ENCODE measurements at places on chromosomes 3 and 15. TPM values are rescaled to one million over a fixed set of nuclear protein-coding genes. Genes with fewer than 3 reads are reported as not detected.

Gene MUSTN1
- not detected for total RNA-seq

DNA sequence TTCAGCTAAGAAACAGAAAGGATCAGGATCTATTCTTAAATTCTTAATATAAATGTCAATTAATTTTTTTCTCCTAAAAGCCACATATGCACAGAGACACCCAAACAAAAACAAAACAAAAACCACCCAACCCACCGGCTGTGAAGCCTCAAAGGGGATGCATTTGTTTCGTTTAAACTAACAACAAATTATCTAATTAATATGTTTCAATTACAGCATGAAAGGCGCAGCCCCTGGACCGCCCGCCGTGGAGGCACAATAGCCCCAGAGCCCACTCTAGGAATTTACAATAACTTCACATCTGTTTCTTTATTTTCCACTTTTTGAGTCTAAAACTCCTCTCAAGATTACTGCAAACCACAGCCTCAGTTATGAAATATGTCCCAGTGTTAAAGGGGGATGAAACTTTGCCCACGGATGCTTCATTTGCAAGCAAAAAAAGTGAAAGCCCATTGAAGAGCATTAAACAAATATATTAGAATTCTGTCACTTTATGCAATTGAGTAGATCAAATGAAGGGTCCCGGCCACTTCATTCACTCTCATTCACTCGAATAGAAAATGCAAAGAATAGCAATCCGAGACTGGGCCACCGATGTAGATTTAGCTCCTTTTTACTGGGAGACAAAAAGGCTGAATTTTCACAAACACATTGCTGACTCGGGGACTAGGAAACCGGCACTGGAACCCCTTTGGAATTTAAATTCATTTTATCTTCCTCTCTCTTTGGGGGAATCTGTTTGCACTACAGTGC lies 6.0 kb downstream of the FOXB1 start:
- DNase-seq = no peak

DNA sequence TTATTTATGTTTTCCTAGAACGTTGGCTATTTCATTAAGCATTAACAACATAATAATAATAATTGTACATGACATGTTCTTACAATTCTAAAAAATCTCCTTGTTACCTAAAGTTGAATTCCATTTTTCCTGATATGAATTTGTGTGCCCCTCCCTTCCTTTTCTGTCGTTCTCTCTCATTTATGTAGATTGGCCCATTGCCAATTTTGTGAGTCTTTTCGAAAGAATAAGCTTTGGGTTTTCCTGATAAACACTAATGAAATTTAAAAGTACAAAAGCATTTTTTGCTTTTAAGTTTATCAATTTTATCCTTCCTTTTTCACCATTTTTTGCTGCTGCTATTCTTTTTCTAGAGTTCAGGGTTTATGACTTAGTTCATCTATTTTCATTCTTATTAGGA lies 44.9 kb downstream of the PRR23E start:
- no peak for DNase-seq

DNA sequence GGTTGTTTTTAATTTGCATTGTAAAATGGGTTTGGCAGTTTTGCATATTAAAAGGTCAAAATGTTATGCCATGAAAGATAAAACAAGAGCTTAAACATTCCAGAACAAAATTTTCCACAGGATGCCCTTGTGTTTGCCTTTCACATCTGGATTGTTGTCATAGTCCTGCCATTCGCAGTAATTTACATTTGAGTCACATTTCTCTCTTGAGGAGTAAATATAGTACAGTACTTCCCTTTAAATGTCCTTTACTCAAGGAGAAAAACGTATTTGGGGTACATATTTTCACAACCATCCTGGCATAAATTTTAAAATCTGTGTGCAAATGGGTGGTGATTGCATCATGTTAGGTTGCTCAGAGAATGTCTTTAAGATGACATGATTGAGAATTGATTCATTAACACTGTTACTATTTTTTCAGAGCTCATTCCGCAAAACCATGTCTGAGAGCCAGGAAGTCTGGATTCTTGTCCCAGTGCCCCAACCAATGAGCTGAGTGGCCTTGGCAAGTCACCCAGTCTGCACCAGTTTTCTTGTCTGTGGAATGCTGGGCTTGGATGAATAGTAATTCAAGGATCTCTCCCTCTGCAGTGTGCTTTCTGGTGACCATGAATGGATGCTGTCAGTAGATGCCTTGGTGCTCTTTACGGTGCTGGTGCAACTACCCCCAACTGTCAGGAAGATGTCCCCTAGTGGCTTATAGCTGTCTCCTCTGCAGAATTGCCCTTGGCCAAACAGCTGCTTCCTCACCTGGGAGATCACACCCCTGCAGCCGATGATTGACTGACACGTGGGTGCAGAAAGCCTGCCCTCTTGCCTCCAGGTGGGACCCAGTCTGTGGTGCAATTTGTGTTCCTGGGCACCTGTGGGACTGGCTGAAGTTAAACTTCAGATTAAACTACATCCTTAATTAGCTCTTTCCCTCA lies 43.0 kb downstream of the ABHD5 start:
- DNase-seq = peak; percentile 89

DNA sequence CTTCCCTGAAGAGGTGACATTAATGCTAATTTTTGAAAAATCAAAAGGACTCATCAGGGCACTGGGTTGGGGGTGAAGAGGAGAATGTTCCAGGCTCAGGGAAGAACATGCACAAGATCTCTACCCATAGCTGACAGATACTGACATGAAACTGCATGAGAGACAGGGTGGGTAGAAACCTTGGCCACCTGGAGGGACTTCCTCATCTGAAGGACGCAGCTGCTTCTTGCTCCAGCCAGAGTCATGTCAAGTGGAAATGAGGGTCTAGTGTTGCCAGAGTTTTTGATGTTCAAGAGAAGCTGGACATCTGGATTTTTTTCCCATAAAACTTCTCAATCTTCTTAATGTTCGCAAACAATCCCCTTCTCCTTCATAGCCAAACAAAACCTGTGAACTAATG lies 29.7 kb downstream of the AMOTL2 start:
- no peak for DNase-seq

DNA sequence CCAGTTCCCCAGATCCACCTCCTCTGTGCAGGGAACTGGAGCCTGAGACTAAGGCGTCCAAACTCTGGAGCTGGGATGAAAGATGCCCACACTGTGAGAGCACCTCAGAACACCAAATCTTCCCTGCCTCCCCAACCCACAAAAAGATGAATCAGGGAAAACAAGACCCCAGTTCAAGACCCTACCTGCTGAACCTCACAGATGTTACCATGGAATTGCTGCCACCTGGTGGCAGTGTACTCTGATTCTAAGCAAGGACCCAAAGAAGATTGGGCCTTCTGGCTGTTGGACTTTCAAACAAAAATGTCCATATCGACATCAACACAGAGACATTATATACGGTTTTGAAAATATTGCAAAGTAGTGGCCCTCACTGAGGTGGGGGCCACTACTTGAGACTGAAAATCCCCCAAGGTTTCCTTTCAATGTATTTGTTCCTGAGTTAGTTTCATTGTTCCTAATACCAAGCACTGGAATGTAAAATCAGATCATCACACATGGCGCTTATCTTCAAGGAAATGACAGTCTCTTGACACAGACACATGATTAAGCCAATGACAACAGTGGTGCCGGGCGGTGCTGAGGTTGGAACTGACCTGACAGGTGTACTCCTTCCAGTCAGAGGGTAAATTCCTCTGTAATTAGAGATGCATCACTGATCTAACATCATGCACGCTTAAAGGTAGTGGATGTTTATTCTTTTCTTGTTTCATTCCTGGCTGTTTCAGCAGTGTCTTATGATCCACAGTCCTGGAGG lies 67.6 kb downstream of the SLC6A11 start:
- peak; percentile 7 for DNase-seq

GRCh38 chr3:14077310-14077709 lies 47.4 kb downstream of the CHCHD4 start:
- DNase-seq = no peak

GRCh38 chr15:66508293-66508883 lies 3.3 kb downstream of the ZWILCH start:
- DNase-seq = no peak

DNA sequence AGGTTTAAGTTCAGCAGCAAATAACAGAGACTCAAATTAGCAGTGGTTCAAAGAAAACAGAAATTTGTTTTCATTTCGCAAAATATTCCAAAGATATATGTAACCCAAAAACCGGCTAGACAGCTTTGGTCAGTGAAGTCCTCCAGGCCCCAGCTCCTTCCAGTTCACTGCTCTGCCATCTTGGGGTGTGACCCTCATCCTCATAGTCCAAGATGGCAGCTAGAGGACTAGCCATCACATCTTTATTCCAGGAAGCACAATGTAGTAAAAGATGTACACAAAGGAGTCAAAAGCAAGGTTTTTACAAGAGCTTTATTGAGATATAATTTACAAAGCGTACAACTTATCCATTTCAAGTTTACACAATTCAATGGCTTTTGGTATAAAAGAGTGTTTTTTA lies 107.1 kb downstream of the LIPC start:
- DNase-seq = no peak

Data from fibroblast of the aortic adventitia (primary cell).